ENCODE measurements at places on chromosomes 1 and 21.

DNA sequence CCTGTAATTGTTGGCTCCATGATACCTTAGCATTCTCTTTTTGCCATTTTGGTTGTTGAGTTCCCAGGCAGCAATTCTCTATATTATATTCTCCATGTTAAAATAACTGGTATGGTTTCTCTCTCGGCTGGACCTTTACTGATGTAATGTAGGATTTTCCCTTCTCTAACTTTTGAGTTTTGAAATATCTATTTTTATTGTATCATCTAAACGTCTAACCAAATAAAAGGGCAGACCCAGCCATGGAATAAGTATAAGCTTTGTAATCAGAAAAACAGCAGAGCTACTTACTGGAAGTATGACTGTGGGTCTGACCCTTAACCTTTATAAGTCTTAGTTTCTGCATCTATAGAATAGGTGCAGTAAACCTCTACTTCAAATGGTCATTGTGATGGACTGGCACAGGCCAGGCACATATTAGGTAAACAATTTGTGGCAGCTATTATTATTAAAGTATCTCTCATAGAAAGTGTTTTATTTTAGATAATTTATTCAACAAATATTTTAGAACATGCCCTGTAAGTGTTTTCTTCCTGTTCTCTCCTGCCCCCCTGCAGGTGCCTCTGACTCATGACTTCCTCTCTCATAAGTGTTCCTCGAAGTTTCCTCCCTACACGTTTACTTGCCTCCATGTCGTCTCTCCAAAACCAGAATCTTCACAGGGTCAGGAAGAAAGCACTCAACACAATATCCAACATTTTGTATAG is 224.9 kb upstream of the FGGY start:
- DNase-seq, result no peak

DNA sequence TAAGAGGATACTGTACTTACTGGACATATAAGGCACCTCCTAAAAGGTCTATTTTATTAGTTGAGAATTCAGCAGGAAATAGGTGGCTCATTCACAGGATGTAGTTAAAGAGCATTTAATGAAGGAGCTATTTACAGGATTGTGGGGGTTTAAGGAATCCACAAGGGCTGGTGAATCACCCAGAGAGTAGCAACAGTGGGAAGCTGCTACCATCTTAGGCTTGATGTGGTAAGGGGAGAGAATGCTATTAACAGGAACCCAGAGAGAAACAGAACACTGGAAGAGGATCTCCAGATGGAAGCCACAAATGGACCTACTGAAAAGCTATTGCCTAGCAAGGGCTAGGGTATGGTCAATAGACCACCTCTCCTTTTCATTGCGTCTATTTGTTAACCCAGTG is 52.0 kb upstream of the COL11A1 start:
- DNase-seq, result no peak

DNA sequence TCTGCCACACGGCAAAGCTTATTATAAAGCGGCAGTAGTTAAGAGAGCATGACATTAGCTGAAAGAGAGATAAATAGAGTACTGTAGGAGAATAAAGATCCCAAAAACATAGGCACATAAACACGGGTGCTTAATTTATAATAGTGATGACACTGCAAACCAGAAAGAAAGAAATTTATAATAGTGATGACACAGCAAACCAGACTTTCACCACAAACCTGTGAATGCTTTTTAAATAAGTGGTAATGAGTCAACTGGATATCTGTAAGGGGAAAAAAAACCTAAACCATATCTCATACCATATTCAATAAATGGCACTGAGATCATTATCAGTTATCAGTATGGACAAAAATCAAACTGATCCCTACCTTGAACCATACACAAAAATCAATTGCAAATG is 25.5 kb downstream of the USP1 start:
- DNase-seq, result no peak

DNA sequence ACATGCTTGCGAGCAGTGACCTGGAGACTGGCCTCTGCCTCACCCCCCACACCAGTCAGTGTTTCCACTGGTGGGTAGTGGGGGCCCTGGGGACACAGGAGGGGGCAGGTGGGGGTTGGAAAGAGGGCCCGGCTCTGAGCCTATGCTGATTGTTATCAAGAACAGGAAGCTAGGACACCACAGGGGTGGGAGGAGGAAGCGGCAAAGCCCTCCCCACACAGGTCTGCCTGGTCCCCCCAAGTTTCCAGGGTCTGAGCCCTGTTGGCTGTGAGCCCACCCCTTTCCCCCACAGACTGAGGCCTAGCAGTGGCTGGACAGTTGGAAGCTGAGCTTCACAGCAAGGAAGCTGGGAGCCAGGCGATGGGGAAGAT is 1.6 kb upstream of the PTPN7 start:
- no peak for DNase-seq

GRCh38 chr1:236800002-236800620 is 5.0 kb downstream of the MTR start:
- DNase-seq, result no peak

DNA sequence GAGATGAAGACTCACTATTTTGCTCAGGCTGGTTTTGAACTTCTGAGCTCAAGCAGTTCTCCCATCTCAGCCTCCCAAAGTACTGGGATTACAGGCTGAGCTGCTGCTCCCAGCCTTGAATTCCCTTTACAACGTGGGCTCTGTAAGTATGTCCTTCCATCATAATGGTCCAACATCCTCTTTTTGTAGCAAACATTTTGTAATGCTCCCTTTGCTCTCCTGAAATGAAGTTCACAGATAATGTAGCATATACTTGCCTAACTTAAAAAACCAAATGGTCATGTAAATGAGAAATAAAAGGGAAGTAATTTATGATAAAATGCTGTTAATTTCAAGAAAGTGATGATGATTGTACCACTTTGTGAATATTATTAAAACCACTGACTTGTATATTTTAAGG is 30.5 kb upstream of the THEM4 start:
- no peak for DNase-seq

- DNase-seq, result no peak
Measured at GRCh38 chr1:102550729-102551384, 554.1 kb upstream of the OLFM3 start.

DNA sequence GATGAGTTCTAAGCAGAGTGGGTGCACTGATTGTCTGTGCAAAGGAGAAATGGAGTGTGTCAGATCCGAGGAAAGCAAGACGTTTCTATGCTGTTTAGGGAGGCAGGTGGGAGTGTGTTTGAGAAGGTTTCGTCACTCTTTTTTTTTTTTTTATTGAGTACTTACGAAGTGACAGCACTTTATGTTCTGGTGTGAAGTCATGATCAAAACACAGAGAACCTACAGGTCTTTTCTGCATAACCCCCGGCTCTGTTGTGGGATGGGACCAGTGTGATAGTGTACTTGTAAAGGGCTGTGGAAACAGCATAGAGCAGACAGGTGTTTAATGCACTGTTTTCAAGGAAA is 26.7 kb downstream of the MIA3 start:
- no peak for DNase-seq

DNA sequence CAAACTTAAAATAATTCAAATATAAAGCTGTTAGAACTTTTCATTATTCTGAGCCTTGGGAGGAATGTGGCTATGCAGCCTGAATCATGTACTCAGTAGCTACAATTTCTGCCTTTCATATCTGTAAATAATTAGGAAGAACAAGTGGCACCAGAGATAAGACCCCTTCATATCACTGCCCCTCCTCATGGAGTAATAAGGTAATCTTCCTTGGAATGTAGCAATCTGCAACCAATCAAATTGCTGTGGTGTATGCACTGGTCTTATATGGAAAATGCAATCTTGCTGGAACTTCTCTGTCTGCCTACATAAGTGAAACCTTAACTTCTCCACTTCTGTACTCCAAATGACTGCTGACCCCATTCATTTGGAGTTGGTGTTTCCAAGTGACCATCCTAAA is 104.4 kb upstream of the VANGL1 start:
- no peak for DNase-seq

DNA sequence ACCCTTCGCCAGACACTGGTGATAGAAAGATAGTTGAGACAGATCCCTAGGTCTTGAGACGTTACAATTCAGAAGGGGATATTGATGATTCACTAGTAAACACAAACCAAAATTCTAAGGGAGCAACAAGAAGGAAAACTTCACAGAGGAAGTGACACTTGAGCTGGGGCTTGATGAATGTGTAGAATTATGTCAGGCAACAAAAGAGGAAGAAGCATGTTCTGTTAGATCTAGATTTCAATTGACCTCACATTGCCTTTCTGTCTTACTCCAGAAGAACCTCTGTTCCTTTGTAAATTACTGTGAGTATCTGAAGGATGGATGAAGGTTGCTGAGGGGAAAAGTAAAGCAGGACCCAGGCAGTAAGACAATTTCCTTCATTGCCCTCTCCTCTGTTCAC is 328.2 kb downstream of the KCTD3 start:
- DNase-seq, result no peak

DNA sequence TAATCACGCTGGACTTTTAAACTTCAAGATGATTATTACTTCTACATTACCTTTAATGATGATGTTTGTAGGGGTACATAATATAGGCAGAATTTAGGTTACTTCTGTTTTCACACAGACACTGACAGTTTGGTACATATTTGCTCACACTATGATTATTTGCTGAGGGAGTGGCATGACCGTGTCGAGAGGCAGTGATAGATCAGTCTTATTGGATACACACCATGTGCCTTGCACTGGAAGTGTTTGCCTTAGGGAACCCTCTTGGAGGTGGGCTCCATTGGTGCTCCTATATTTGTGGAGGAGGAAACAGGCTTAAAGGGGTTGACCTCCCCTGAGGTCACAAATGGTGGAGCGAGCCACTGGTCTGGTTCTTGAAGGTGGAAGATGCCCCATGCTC is 132.1 kb downstream of the PRDM2 start:
- no peak for DNase-seq

DNA sequence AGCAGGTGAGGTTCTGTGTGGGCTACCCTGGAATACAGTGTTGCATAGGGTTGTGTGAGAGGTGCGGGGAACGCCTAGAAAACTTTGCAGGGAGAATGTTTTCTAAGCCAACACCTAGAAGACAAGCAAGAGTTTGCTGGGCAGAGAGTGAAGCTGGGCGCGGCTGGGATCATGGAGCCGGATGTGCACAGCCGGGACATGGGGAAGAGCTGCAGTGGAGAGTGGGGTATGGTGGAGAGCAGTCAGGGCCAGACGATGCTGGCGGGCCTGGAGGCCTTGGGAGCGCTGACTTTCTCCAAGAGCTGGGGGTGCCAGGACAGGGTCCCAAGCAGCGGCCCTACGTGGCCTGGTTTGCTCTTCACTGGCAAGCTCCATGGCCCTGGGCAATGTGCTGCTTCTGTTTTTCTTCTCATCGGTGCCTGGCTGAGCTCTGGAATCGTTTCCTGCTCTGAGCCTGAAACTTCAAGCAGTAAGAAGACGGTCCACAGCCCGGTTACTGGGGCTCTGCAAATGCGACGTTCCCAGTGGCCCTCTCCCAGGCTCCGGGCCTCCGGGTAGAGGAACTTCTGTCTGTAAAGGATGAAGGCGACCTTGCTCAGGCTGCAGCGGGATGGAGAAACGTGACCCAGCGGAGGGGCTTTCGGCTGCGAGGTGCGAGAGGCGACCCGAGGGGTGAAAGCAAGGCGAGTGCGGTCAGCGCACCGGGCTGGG is 51.9 kb upstream of the CD34 start:
- DNase-seq, result no peak

DNA sequence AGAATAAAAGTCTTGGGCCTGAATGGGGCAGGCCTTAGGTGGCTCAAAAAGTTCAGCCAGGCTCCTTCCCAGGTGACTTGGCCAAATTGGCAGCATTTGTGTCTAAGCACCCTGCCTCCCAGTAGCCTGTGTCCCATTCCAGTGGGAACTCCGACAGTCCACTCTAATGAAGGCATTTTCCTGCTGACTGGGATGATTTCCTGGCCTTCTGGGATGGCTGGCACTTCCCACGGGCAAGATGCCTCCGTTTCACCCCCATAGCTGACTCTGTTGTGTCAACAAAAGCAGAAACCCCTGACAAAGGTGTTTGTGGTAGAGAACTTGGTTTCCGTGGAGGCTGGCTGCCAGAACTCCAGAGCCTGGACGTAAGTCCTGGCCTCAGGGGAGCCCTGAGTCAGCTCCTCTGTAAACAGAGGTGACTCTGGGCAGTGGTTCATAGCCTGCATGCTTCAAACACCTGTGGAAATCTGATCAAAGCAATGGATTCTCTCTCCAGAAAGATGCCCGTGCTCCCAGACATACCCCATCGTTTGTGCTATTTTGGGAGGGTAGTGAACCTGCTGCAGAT is 36.6 kb downstream of the WNT3A start:
- no peak for DNase-seq

DNA sequence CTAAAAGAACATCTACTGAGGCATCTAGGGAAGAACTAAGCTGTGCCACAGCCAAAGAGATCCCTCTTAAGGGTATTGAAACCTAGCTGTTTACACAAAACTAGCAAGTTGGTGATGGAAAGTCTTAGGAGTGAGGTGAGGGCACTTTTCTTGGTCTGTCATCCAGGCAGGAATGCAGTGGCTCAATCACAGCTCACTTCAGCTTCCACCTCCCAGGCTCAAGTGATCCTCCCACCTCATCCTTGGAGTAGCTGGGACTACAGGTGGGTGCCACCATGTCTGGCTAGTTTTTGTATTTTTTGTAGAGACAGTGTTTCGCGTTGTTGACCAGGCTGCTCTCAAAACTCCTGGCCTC is 2.4 kb downstream of the PLEKHO1 start:
- no peak for DNase-seq

DNA sequence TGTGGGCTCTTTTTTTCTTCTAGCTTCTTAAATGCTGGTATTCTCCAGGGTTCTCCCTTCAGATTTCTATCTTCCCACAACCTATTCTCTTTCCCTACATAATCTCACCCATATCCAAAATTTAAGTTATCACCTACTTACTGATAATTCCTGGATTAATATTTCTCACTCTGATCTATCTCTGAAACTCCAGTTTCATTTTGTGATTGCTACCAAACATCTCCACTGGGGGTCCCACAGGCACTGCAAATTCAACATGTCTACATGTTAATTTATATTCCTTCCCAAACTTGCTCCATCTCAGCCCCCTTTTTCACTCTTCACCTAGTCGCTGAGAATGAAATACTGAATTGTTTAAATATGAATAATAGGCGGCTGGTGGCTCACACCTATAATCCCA is 9.9 kb upstream of the C1orf141 start:
- DNase-seq, result no peak

GRCh38 chr21:34018185-34018584 is 55.2 kb upstream of the MRPS6 start:
- DNase-seq, result no peak

GRCh38 chr21:46159841-46160656 is 4.7 kb upstream of the FTCD start:
- no peak for DNase-seq

DNA sequence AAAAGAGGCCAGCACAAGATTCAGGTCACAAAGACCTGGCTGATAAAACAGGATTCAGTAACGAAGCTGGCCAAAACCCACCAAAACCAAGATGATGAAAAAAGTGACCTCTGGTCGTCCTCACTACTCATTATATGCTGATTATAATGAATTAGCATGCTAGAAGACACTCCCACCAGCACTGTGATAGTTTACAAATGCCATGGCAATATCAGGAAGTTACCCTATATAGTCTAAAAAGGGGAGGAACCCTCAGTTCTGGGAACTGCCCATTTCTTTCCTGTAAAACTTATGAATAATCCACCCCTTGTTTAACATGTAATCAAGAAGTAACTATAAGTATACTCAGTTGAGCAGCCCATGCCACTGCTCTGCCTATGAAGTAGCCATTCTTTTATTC is 26.0 kb upstream of the FMO2 start:
- DNase-seq, result no peak
